CD4-positive, alpha-beta T cell treated with Interleukin-1 beta for 1 hour (primary cell): ENCODE measurements at places on chromosomes 7 and 10.
A peak's percentile ranks its signal among the peaks of the same experiment; 100 is the strongest.

DNA sequence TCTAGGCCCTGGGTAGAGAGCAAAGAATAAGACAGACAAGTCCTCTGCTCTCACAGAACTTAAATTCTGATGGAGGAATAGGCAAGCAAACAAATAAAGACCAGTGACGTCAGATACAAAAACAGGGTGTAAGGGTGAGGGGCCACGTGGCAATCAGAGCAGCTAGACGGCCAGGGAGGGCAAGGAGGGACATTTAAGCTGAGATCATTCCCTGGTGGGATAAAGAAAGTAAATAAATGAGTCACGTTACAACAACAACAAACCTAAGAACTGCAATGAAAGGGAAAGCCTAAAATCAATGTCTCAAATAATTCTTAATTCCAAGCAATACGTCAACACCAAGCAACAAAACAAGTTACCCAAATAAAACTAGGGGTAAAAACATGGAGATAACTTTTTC is 21.8 kb downstream of the STN1 start:
- no peak for DNase-seq

GRCh38 chr7:73382934-73383503 is 50.6 kb upstream of the FZD9 start:
- no peak for DNase-seq

DNA sequence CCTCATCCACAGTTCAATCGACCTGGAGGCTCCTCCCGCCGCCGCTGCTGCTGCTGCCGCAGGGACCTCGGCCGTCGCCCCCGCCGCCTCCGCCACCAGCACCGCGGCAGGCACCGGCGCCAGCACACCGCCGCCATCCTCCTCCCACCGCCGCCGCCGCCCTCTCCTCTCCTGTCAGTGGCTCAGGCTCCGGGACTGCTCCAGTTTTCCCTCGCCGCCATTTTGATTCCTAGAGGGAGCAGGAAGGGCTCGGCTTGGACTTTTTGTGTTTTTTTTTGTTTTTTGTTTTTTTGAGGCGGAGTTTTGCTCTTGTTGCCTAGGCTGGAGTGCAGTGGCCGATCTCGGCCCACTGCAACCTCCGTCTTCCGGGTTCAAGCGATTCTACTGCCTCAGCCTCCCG is 3.0 kb upstream of the MCM10 start:
- peak; percentile 13 for DNase-seq

DNA sequence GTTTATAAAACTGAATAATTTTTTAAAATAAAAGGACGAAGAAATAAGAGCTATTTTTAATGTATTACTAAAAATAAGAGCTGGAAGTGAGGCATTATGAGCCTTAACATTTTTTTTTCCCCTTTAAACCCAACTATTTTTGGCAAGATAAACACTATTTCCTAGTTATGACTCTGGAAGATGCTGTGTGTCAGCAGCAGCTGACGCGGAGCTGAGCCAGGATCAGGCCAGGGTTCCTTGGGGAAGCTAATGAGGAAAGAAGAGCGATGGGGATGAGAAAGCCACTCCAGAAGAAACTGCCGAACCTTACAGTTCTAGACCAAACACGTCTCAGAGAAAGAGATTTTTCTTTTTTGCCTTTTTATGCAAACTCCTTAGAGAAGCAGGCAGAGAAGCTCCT is 85.9 kb downstream of the USP6NL start:
- DNase-seq, result no peak

DNA sequence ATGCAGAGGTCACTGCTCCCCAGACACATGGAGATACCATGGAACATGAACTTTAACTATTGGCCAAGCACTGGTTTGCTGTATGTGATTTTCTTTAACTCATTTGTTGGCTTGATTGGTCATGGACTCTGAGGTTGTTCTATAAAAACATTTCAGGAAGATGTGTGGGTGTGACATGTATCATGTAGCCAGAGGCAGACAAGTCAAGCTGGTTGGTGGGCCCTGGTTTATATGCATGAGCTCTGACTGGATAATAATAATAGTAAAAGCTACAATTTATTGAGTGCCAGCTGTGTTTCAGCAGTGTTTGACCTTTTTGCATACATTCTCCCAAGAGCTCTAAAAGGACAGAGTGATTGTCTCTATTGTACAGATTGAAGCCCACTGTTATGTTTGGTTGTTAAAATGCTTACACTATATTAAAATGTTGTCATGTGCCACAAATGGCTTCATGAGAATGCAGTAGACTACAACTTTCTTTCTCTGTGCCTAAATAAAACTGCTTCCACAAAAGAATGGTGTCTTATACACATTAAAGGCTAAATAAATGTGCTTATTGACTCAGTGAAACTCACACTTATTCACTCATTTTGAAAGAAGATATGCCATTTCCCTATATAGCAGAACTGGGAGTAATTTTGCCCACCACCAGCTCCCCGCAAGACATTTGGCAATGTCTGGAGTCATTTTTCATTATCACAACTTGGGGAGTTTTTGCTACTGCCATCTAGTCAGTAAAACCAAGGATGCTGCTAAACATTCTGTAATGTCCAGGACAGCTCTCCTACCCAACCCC is 243.6 kb upstream of the NFE2L3 start:
- no peak for DNase-seq

DNA sequence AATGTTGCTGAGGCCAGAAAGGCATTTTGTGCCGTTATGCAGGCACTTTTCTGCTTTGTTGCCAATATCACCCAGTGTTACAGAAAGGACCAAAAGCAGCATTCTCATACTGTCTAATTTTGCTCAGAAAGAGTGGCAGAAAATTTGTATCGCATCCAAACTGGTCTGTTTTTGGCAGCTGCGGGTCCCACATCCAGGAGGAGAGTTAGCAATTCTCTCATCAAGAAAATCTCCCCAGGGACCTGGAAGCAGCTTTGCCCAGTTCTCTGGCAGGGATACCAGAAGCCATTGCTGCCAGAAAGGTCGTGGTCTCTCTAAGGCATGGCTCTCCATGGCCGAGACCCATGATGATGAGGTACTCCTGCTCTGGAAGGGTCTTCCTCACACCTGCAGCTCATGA is 489.2 kb upstream of the ZMIZ1 start:
- no peak for DNase-seq

DNA sequence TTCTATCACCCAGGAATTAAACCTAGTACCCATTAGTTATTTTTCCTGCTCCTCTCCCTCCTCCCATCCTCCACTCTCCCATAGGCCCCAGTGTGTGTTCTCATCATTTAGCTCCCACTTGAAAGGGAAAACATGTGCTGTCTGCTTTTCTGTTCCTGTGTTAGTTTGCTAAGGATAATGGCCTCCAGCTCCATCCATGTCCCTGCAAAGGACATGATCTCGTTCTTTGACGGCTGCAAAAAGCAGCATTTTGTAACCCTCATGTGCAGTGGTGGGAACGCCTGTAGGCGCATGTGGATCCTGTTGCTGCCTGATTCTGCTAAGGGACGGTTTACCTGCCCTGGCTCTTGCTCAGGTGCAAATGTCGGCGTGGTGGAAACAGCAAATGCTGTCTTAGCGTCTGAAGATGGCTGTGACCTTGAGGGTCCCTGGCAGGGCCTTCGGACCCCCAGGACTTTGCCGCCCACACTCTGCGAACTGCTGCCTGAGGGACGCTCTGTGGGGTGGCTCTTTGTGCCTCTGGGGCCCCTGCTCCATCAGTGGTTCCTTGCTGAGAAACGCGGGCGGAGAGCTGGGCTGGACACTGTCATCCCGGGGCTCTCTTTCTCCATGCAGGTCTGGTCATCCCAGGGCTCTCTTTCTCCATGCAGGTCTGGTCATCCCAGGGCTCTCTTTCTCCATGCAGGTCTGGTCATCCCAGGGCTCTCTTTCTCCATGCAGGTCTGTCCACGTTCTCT is 5.6 kb upstream of the MTG1 start:
- DNase-seq, result no peak

GRCh38 chr10:123194056-123194455 is 39.9 kb downstream of the BUB3 start:
- DNase-seq, result no peak

DNA sequence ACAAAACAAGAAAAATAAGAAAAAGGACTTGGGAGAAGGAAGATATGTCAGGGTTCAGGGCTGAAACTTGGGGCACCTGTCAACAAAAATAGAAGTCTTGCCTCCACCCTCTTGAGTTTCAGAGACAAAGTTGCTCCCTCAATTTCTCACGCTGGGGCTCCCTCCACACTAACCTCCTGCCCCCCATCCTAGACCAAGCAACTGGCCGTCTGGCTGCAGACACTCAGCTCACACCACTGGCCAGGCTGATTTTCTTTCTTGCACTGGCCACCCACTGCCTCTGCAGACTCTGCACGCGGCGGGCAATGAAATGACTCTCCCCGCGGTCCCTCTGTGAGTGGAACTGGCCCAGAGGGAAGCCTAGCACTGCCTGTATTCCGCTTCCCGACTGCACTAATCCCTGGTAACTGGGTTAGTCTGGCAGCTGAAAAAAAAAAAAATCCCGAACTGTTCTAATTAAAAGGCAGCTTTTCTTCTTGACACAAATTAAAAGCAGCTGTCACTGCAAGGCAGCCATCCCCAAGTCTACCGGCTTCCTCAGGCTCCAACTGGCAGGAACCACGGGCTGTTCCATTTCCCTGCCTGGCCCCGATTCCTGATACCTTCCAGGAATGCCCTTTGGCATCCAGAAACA is 83.5 kb downstream of the SPDYE5 start:
- DNase-seq, result no peak

- no peak for DNase-seq
These were observed 401.1 kb upstream of the NFE2L3 start for GRCh38 chr7:25750744-25751508.

DNA sequence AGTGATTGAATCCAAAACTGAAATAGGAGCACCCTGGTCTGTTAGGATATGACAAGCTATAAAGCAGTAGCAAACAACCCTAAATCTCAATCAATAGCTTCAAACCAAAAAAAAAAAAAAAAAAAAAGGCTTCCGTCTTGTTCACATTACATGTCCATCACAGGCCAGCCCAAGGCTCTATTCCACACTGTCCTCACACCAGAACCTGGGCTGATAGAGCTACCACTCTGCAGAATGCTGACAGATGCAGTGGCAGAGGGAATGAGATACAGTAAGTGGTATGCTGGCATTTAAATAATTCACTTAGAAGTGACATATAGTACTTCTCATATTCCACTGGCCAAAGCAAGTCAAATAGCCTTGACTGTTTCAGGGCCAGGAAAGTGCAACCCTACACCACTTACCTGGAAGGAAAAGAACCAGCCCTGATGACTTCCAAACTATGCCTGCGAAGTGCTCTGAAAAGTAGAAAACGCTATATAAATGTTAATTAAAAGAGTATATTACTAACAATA is 5.8 kb downstream of the CDCA7L start:
- DNase-seq, result no peak

DNA sequence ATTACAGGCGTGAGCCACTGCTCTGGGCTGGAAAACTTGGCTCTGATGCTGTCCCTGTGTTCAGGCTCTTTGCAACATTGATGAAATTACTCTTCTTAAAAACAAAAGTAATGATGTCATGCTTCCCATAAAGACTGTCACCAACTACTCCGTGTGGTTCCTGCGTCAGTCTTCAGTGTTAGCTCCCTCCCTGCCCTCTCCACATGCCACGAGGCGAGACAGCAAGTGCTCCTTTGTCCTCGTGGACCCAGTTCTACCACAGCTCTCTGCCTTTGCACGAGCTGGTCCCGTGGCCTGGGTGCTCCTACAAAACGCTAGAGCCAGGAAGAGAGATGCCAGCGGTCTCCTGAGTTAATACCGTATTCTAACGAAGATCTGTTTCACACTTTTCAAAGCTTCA is 194.5 kb downstream of the SDK1 start:
- no peak for DNase-seq

- no peak for DNase-seq
These were observed 12.0 kb upstream of the GLCCI1 start for GRCh38 chr7:7956531-7957128.

- DNase-seq, result no peak
These were observed 1.3 kb upstream of the GET4 start for GRCh38 chr7:875051-875450.

DNA sequence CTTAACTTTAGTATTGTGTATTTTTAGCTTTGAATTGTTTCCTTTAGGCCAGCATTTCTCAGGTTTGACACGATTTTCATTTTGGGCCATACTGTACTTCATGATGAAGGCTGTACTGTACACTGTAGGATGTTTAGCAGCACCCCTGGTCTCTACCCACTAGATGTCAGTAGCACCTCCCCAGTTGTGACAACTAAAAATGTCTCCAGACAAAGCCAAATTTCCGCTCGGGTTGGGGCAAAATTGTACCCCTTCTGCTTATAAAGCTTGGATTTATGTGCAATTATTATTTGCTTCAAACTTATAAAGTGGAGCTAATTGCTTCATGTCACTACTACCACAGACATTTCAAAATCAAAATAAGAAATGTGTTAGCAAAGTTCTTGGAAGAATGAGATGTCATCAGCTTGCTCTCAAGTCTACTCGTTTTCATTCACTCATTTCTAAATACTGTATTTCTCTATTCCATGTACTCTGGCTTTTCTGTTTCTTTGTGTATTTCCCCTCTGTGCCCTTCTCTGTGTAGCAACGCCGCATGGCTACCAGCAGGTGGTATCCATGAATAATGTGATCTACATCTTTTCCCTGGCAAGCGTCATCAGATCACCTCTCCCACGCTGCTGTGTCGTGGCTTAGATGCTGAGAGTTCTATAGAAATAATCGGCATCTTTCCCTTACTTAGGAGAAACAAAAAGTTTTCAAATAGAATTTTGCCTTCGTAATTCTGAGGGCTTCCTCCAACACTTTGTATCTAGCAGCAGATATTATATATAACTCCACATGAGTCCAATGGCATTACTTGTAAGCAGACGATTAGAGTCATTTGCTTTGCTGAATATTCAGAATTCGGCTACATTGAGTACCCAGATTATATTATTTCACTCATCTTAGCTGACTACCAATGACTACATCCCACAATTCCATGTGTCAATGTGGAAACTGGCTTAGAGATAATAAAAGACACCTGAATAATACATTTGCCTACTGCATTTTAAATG is 47.8 kb upstream of the CALCR start:
- no peak for DNase-seq

GRCh38 chr7:98598846-98599615 is 18.1 kb upstream of the NPTX2 start:
- no peak for DNase-seq

DNA sequence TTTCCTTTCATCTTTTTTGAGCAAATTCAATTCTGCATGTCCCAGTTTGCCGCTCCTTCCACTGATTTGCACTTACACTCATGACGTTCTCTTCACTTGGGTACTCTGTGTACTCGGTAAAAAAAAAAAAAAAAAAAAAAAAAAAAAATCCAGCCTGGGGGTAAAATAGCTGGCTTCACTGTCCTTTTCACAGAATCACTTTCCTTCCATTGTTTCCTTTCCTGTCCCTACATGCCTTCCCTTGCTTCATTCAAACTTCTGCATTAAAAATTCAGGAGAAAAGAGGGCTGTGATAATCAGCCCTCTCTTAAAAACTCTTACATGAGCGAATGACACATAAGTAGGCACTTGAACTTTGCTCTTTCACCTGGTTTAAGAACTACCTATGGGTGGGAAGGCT is 8.7 kb downstream of the ANKRD1 start:
- DNase-seq, result no peak
